SJCRH30 (cell line): ENCODE measurements at places on chromosomes 3 and 15. TPM values are rescaled to one million over a fixed set of nuclear protein-coding genes. Genes with fewer than 3 reads are reported as not detected.

The MAP6D1 gene
- 6.5 and 7.0 TPM in 2 replicates for total RNA-seq

GRCh38 chr15:25175789-25176615, 221.2 kb downstream of the SNRPN start:
- DNase-seq = peak; percentile 1

The NDUFAF3 gene
- 58.9 and 66.0 TPM in 2 replicates for total RNA-seq

The ZNF774 gene
- total RNA-seq = 1.1 and 1.8 TPM in 2 replicates

The RBMS3 gene
- total RNA-seq = 8.1 and 9.5 TPM in 2 replicates

- DNase-seq = no peak
Measured at GRCh38 chr15:50277370-50277769, 11.8 kb upstream of the HDC start.

The HRH1 gene
- 0.04 TPM in 1 of 2 replicates, not detected in the other for total RNA-seq

The XPC gene
- 16.3 and 21.0 TPM in 2 replicates for total RNA-seq

The LRRC31 gene
- not detected in 2 replicates for total RNA-seq

DNA sequence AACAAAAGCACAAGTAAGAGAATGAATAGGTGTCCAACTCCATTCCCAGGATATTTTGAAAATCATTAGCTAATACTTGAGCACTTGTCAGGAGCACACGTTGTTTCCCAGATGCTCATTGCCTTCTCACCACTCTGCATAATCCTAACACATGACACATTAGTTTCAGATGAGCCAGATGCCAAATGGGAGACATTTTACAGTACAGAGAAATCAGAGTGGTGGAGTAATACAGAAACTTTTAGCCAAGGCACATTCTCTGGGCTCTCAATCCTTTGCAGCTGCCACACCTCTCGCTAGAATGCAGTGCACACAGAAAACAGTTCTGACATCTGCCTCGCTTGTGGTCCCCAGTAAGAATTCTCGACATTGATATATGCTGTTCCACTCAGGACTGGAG, 76.6 kb downstream of the P3H2 start:
- peak; percentile 10 for DNase-seq

- no peak for DNase-seq
Measured at GRCh38 chr3:178181088-178181487, 355.1 kb upstream of the KCNMB2 start.

DNA sequence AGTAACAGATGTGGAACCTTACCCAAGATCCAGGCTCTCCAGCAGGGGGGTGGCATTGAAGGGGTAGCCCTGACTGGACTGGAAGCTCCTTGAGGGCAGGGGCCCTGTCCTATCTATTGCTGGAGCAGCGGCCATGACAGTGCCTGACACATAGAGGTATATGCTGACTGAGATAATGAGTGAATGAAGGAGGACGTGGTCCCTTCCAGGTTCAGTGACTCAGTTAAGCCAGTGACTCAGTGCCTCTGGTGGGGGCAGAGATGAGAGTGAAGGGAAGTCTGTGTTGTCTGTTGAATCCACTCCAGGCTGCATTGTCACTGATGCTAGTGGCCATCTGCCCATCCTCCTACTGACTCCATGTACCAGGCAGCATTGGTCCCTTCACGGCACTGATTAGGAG, 13.0 kb upstream of the CTXND1 start:
- no peak for DNase-seq

The BUB1B gene
- total RNA-seq = 90.7 and 105 TPM in 2 replicates

DNA sequence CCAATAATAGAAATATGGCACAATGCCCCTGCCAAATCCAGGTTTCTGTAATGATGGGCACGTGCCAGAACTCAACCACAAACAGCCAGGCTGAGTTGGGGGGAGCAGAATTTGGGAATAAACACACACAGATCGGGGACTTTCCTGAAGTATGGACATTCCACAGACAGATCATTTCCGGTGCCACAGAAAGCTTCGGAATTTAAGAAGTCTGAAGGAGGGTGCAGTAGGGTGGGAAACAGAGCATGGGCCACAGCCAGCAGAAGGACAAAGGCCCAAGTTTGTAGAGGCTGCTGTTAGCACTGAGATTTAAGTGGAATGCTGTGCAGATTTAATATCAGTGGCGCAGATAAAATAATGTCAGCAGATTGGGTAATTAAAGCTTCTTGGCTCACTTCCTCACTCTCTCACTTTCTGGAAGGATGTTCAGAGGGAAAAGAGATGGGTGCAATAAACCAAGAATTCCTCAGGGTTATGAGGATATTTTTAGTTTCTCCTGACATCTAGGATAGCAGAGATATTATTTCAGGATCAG, 67.4 kb downstream of the MYLK start:
- no peak for DNase-seq

The EPHA3 gene
- total RNA-seq = 0.94 and 1.1 TPM in 2 replicates
